ENCODE measurements at places on chromosomes 16 and 17.

DNA sequence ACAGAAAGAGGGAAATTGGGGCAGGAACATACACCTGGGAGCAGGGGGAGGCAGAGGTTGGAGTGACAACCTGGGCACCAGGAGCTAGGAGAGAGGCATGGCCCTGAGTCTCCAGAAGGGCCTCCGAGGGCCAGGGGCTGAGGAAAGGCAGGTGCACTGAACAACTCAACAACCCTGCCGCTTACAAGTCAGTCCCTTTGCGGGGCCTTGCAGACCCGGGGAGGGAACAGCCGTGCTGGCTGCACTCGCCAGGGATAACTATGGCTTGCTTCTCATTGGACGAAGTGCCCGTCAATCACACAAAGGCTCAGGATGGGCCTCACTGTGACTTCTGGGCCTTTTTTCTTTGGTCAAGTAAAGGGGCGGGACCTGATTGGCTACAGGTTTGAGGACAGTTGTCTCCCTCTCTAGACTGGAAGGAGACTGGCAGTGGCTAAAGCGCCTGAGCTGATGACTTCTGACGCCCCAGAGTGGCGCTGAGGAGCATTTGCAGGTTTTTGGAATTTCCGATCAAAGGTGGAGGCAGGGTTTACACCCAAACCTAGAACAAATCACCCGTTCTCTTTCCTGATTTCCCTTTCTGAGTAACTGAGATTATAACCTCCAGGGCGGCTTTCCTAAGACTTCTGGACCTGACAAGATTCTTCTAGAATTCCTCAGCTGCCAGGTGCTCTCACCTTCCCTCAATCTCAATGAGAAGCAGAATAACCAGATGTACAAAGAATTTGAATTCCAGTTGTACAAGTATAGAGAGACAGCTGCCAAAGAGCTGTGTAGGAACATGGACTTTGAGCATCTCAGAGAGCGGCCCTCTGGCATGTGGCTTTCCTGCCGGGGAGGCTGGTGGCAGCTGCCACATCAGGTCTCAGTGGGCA, 27.6 kb upstream of the ST6GALNAC2 start:
- no peak for DNase-seq

GRCh38 chr17:3639981-3640596, 3.5 kb downstream of the CTNS start:
- no peak for DNase-seq

- DNase-seq = peak; percentile 47
These were observed 12.7 kb downstream of the RNF227 start for GRCh38 chr17:7903154-7904103.

DNA sequence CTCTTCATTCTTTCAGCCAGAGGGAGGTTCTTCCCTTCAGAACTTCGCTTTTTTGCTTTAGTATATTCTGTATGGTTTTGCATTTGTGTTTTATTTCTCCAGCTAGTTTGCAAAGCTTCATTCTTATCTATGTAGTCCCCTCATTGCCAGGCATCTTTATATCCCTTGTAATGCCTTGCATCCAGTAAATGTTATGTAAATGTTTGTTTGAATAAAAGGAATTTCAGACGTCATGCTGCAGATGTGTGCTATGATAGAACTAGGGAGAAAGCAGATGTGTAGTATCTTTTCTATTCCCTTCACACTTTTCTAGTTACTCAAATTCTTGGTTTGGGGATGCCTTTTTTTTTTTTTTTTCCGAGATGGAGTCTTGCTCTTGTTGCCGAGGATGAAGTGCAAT, 62.6 kb upstream of the RASL10B start:
- DNase-seq = no peak

DNA sequence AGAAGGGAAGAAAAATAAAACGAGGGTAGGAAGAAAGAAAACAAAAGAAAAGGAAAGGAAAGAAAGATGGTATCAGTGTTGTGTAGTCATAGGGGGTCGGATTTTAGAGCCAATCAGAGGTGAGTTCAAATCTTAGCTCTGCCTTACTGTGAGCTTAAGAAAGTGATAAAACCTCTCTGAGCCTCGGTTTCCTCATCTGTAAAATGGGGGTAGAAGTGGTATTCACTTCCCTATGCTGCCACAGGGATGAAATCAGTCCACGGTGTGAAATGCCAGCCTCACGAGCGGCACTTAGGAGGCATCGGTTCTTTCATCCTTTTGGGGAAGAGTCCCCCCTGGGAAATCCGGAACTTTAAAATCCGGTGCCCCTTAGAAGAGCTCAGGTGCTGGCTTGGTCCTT, 6.1 kb downstream of the KCNG4 start:
- DNase-seq = no peak

- no peak for DNase-seq
These were observed 32.5 kb downstream of the MEAK7 start for GRCh38 chr16:84471966-84472365.

GRCh38 chr16:47045459-47045858, 72.0 kb upstream of the DNAJA2 start:
- no peak for DNase-seq

- DNase-seq = no peak
These were observed 102.7 kb downstream of the CLEC16A start for GRCh38 chr16:11047057-11047456.

- no peak for DNase-seq
These were observed 121.0 kb downstream of the ANKRD11 start for GRCh38 chr16:89369266-89369895.

- no peak for DNase-seq
These were observed 2.8 kb upstream of the CACNG1 start for GRCh38 chr17:67041531-67041930.

- DNase-seq = no peak
These were observed 1.0 kb upstream of the NLRC5 start for GRCh38 chr16:56988161-56988947.

DNA sequence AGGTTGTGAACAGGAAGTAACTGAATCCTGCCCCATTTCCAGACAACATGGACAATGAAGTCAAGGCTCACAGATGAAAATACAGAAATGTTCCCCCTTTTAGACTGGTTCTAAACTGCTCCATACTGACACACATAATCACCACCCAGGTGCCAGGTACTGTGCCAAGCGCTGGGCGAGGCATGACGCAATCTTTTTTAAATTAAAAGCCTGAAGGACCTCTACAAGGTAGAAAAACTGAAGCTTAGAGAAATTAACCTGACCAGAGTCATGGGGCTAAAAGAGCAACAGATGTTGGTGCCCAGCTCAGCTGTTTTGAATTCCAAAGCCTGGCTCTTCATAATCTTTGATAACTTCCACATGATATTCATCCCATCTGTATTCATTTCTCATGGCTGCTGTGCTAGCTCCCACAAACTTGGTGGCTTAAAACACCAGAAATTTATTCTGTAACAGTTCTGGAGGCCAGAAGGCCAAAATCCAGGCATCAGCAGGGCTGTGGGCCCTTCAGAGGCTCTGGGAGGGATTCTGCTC, 4.9 kb upstream of the RAB11FIP4 start:
- DNase-seq = no peak

DNA sequence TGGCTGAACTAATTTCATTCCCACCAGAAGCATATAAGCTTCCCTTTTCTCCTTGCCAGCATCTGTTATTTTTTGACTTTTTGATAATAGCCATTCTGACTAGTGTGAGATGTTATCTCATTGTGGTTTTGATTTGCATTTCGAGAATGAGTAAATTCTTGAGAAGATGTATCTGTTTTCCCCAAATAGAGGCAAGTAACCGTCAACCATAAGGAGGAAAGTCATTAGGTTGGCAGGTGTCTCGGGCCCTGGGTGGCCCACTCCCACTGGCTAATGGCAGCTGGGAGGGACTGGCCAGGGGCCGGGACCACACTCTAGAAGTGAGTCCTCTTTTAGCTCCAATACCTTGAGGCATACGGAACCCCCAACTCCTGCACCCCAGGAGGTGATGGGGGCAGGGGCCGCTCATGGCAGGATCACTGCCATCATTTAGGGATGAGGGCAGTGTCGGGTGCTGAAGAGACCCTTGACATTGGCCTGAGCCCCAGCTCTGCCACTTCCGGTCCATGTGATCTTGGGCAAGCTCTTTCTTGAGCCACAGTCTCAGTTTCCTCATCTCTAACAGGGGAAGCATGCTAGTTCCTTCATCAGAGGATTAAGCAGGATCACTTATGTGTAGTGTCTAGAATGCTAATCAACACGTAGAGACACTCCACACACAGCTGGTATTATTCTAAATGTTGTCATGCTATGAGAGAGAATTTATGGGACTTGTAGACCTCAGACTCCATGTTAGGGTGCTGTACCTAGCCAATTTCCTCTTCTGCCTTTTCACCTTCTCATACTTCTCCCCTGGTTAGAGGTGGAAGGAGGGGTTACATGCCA, 44.3 kb downstream of the RGS9 start:
- no peak for DNase-seq

DNA sequence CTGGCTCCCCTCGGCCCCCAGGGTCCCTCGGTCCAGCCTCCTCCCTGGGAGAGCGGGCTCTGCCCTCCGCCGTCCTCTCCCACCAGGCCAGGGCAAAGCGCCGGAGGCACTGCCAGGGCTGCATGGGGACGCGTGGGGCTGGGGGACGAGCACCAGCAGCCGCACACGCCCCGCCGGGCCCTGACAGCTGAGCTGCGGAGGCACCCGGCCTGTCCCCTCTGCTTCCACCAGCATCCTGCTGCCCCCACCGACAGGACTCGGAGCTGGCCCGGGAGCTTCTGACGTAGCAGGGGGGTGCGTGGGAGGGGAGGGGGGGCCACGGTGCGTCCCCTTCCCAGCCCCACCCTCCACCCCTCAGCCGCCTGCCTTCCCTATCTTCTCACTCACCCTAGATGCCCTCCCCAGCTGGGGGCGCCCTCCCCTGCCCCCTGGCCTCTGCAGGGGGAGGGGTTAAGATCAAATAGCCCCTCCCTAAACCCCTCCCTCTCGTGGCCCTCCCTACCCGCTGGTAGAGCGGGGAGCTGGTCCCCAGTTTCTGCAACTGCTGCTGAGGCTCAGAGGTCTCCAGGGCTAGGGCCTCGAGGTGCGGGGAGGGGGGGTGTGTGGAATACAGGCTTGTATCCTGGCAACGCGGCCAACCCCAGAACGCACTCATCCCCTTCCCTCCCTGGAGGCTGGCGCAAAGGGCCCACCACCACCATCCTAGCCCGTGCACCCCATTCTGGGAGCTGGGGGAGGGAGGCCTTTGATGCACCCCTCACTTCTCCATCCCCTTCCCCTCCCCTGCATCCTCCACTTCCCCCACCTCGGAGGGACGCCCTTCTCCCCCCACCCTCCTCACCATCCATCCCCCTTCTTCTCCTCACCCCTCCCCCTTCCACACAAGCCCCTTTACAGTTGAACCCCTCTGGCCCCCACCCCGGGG, 1.0 kb downstream of the SRCIN1 start:
- no peak for DNase-seq

DNA sequence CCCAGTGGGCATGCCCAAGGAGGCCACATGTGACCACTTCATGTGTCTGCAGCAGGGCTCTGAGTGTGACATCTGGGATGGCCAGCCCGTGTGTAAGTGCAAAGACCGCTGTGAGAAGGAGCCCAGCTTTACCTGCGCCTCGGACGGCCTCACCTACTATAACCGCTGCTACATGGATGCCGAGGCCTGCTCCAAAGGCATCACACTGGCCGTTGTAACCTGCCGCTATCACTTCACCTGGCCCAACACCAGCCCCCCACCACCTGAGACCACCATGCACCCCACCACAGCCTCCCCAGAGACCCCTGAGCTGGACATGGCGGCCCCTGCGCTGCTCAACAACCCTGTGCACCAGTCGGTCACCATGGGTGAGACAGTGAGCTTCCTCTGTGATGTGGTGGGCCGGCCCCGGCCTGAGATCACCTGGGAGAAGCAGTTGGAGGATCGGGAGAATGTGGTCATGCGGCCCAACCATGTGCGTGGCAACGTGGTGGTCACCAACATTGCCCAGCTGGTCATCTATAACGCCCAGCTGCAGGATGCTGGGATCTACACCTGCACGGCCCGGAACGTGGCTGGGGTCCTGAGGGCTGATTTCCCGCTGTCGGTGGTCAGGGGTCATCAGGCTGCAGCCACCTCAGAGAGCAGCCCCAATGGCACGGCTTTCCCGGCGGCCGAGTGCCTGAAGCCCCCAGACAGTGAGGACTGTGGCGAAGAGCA, 4.4 kb downstream of the WFIKKN2 start:
- DNase-seq = no peak

DNA sequence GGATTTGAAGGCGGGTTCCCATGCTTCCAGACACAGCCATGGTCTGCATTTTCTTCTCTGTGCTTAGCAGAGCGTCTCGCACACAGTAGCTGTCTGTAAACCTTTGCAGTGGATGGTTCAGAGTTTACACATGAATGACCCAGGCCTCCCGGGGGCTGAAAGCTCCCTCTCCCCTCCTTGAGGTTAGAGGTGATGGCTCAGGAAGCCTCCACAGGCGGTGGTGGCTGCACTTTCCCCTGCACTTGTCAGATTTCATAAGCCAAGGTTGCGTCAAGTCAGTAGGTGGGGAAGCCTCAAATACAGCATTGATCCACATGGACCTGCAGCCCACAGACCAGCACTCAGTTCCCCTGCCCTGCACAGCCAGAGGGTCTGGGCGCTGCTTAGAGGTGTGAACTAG, 211.9 kb downstream of the KATNIP start:
- no peak for DNase-seq

GRCh38 chr17:32142857-32143526, 690 bp downstream of the RHOT1 start:
- no peak for DNase-seq

- DNase-seq = no peak
These were observed 151.9 kb downstream of the MSI2 start for GRCh38 chr17:57408071-57408811.

DNA sequence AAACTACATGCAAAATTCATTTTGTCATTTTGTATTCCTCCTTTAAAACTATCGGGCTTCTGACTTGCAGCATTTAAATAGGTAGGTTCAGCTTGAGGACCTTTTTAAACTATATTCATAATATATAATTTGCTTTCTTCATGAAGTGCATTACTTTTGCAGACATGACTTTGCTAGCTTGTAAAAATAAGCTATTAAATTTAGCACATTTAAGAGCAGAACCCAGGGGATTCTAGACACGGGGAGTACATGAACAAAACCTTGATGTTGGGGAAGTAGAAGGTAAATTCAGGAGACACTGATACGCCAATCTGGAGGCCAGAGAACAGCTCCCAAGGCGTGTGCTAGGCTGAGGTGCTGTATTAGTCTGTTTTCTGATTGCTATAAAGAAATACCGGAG, 32.3 kb upstream of the NUDT7 start:
- no peak for DNase-seq

- no peak for DNase-seq
These were observed 103.9 kb downstream of the OR1D5 start for GRCh38 chr17:2959371-2960130.

DNA sequence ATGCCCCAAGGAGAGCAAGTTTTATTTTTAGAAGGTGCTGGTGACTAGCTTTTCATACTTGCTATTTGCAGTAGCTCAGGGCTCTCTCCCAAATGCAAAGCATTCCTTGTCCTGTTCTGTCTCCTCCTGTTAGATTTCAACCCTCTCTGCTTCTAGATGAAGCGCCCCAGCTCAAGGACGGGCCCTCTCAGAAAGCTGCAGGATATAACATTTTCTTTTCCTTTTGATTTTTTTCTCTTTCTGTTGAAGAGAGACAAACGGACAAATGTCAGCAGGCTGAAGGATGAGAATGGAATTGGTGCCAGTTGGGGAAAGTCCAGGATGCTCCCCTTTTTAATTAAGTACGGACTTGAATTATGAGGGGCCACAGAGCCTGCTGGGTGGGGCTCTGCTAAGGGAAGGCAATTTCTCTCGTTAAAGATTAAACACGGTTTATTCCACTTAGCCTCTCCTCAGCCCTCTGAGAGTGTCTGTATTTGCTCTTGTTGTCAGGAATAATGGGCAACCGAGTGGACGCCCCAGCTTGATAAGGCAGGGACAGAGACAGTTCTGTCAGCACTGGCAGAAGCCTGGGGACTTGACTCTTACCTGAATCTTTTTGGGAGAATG, 6.2 kb upstream of the ETV4 start:
- DNase-seq = no peak
